Hindlimb muscle (tissue), 1 donor: ENCODE measurements at places on chromosomes 2 and 18. TPM values are rescaled to one million over a fixed set of nuclear protein-coding genes. Genes with fewer than 3 reads are reported as not detected.
A peak's percentile ranks its signal among the peaks of the same experiment; 100 is the strongest.

The SERPINB3 gene
- not detected for polyA plus RNA-seq

- DNase-seq, result no peak
Observed at GRCh38 chr18:56221195-56222065, 417.0 kb downstream of the TXNL1 start.

DNA sequence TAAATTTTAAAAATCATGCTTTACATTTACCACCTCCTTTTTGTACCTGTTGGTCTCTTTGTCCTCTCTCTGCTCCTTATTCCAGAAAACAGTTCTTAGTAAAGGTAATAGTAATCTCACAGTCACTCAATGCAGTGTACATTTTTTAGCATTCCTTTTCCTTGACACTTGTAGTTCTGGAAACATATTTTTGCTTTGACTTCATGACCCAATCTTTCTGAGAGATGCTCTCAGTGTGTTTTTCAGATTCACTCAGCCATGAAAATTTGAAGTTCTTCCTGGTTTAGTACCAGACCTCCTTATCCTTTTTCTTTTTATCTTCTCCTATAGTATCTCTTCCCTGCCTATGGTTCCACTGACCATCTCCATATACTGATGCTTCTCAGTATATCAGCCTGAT lies 747.5 kb upstream of the ZEB2 start:
- no peak for DNase-seq

DNA sequence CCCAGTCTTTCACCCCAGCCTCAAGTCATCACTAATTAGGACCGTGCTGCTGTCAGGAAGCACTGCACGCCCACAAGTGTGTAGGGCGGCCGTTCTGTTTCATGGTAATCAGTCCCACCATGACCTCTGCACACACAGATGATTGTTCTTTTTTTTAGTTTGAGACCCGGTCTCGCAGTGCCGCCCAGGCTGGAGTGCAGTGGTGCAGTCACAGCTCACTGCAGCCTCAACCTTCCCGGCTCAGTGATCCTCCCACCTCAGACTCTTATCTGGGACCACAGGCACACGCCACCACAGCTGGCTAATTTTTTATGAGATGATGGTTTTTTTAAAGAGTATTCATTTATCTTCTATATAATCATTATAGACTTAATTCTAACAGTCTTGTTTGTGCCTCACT lies 1.8 kb upstream of the IAH1 start:
- DNase-seq, result no peak

GRCh38 chr2:73821227-73821626 lies 7.5 kb upstream of the STAMBP start:
- DNase-seq, result no peak

- peak; percentile 21 for DNase-seq
Observed at GRCh38 chr2:241703032-241703604, 1.3 kb downstream of the ING5 start.

- no peak for DNase-seq
Observed at GRCh38 chr2:220417503-220417902, 790.1 kb downstream of the SLC4A3 start.

DNA sequence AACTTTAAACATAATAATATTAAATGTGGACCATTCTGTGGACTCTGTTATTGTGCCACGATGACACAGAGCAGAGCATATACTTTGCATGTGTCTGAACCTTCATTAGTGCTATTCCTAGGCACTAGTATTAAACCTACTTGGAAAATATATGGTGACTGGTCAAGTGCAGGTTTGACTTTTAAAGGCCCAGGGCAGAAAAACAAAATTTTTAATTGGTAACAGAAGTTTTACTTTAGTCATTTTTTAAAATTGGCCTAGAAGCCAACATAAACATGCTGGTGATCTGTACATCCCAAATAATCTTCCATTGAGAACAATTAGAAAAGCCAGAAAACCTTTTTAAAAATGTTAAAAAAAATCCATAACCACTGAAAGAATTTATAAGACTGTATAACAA lies 16.6 kb downstream of the LDAH start:
- no peak for DNase-seq

GRCh38 chr2:15471606-15472005 lies 89.5 kb downstream of the NBAS start:
- DNase-seq, result no peak

DNA sequence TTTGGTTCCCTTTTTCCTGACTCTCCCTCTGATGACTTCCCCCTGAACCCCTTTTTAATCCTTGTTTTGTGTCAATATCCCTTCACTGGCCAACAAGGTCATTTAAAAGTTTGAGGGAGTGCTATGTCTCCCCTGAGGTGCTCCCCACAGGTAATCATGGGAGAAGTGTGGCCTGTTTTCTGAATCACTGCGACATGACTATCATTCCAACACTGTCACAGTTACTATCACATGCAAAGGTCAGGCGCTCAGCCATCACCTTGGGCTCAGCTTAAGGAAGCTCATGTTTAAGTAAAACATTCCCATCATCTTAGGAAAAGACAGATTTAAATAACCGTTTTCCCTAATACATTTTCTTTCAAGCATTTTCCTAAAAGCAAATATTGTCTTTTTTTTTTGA lies 20.9 kb upstream of the ACAA2 start:
- no peak for DNase-seq

The SDC1 gene
- 6.8 TPM for polyA plus RNA-seq

- no peak for DNase-seq
Observed at GRCh38 chr2:96773922-96774321, 13.2 kb downstream of the CNNM4 start.

DNA sequence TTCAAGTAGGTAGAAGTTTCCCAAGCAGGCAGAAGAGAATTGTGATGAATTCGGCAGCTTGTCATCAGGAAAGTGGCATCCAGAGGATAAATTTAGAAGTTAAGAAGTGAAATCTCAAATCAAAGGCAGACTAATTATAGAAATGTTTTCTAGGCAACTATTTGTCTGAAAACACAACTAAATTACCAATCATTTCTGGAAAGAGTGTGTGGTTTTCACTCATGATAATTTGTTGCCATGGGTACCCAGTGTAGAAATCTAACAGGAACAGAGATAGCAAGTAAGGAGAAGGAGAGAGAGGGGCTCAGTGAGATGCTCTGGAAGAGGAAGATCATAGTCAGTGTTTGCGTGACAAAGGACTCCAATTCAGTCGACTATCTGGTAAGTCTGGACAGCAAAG lies 208.1 kb downstream of the NCKAP5 start:
- no peak for DNase-seq

- peak; percentile 99 for DNase-seq
Observed at GRCh38 chr2:85772019-85772745, 18.4 kb downstream of the ATOH8 start.

- DNase-seq, result no peak
Observed at GRCh38 chr2:15412779-15413178, 148.4 kb downstream of the NBAS start.

The GPR35 gene
- polyA plus RNA-seq, result 2.5 TPM

GRCh38 chr2:190578158-190579057 lies 43.9 kb upstream of the NEMP2 start:
- DNase-seq, result peak; percentile 28

The SALL3 gene
- not detected for polyA plus RNA-seq

The LYPD1 gene
- 3.3 TPM for polyA plus RNA-seq

- no peak for DNase-seq
Observed at GRCh38 chr2:199452260-199452990, 5.3 kb downstream of the SATB2 start.

The SCN9A gene
- polyA plus RNA-seq, result 5.5 TPM

The GCG gene
- polyA plus RNA-seq, result 2.5 TPM

The MAP3K2 gene
- polyA plus RNA-seq, result 18.9 TPM

- no peak for DNase-seq
Observed at GRCh38 chr18:77073336-77074093, 59.1 kb downstream of the MBP start.

The POTEC gene
- polyA plus RNA-seq, result not detected

The GNLY gene
- polyA plus RNA-seq, result 0.77 TPM

DNA sequence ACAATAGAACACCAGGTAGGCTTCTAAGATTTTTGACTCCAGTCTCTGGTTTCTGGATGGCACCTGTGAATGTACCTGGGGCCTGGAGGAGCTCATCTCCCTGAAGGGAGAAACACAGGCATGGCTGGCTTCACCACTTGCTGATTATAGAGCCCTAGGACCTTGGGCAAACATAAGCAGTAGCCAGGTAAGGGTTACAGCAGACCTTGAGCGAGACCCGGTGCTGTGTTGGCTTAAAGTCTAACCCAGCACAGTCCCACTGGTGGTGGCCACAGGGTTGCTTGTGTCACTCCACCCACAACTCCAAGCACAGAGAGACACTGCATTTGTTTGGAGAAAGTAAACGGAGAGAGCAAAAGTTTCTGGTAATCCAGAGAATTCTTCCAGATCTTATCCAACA lies 104.7 kb upstream of the SPOPL start:
- DNase-seq, result no peak

The AAK1 gene
- polyA plus RNA-seq, result 16.3 TPM

GRCh38 chr2:65819963-65820362 lies 387.6 kb upstream of the SPRED2 start:
- DNase-seq, result no peak

GRCh38 chr2:10257036-10257435 lies 45.7 kb upstream of the HPCAL1 start:
- no peak for DNase-seq

- DNase-seq, result no peak
Observed at GRCh38 chr2:96083989-96084857, 32.1 kb downstream of the ADRA2B start.

- DNase-seq, result no peak
Observed at GRCh38 chr2:182625814-182626213, 90.2 kb upstream of the DNAJC10 start.

- DNase-seq, result no peak
Observed at GRCh38 chr2:29192526-29192925, 77.3 kb downstream of the CLIP4 start.

DNA sequence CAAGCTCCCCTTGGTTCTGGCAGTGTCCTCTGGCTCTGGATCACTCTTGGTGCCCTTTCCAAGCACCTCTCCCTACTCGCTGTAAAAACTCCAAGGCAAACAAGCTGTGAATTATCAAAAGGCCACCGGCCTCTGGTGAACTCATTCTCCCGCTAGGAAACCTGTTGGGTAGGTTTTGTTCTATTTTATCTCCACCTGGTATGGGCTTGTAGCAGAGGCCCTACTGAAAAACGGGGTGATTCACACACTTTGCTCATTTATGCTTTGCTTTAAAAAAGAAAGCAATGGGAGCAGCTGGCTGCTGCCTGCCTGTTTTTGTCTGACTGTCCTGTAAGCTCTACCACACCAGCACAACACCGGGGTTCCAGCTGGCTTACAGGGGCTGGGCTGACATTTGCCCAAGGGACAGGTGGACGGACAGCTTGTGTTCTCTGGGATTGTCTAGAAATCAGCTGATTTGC lies 56.8 kb downstream of the SH3BP4 start:
- DNase-seq, result no peak

The UBR3 gene
- polyA plus RNA-seq, result 50.0 TPM

DNA sequence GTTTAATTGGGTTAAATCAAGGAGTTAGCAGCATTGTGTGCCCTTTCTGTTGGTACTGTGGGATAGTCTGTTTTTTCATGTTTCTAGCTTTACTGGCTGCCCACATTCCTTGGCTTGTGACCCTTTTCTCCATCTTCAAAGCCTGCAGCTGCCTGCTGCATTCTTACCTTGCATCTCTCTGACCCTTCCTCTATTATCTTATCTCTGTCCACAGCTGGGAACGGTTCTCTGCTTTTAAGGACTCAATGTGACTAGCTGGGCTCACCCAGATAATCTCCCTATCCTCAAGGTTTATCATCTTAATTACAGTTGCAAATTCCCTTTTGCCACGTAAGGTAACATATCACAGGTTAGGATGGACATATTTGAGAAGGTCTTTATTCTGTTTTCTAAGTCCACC lies 199.7 kb downstream of the KCNS3 start:
- no peak for DNase-seq

DNA sequence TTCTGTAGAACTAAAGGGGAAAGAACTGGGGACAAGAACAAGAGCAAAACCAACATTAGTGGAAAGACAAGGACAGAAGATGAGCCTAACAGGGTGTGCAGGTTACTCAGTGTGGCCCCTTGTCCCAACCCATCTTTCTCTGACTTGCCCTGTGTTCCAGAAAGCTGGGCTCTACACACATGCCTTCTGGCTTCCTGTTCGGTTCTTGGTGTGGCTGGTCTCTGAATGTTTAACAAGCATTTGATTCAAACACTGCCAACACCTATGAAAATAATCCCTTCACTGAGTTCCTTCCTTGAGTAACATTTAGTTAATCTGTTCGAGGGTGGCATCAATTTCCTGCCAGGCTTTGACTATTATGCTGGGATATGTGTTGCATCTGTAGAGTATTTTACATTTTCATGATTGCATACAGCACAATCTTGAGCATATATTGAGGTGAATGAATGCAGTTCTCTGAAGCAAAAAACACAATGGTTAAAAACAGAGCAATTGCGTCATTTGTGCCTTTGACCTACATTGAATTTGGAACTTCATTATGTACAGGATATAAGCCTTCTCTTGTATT lies 83.3 kb downstream of the MBD2 start:
- DNase-seq, result no peak

- DNase-seq, result no peak
Observed at GRCh38 chr18:61064911-61065310, 268.3 kb upstream of the CDH20 start.

DNA sequence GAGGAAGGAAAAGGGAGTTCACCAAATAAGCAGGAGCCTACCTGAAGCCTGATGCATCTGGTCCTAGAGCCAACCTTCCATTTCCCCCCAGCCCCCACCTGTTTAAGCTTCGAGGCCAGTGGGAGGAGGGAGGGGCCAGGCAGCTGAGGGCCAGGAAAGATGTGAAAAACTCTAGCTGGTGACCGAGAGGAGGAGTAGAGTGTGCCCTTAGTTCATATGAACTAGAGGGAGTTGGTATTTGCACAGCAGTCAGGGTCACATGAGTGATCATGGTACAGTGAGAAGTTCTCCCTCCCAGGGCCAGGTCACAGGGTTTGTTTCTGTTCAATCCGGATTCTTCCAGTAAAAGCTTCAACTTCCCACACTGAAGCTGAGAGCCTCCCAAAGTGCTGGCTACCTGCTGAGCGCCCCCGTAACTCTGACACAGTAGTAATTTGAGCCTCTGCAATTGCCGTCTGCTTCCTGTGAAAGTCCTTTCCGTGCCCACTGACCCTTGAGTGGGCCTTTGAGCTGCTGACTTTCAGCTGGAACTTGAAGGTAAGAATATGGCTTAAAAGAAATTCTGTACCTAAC lies at the start of gene SULT1C2:
Gene SULT1C2 (plus strand): TSS at position 362 of the 573 bp plus-strand sequence. CDS start 4,773 bp downstream, outside the sequence.
- no peak for DNase-seq

The BOLL gene
- 3.0 TPM for polyA plus RNA-seq

The PSME4 gene
- polyA plus RNA-seq, result 33.6 TPM

DNA sequence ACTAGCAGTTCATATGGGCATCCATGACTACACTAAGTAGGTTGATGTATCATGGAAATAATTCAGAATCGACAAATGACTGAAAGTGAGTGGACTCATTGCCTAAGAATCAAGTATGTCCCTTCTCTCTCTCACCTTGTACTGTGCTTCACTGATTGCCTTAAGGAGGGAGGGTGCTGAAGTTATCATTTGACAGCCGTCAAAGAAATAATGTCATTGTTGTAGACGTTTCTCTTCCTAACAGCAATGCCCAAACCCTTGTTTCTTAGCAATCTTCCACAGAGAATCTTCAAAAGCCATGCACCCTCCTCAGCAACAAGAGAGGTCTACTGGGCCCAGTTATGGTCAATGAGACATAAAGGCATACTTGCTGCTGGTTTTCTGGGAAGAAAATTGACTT lies 785.0 kb downstream of the SUCLG1 start:
- DNase-seq, result no peak
